ENCODE measurements at places on chromosomes 7 and 10.
A peak's percentile ranks its signal among the peaks of the same experiment; 100 is the strongest.

DNA sequence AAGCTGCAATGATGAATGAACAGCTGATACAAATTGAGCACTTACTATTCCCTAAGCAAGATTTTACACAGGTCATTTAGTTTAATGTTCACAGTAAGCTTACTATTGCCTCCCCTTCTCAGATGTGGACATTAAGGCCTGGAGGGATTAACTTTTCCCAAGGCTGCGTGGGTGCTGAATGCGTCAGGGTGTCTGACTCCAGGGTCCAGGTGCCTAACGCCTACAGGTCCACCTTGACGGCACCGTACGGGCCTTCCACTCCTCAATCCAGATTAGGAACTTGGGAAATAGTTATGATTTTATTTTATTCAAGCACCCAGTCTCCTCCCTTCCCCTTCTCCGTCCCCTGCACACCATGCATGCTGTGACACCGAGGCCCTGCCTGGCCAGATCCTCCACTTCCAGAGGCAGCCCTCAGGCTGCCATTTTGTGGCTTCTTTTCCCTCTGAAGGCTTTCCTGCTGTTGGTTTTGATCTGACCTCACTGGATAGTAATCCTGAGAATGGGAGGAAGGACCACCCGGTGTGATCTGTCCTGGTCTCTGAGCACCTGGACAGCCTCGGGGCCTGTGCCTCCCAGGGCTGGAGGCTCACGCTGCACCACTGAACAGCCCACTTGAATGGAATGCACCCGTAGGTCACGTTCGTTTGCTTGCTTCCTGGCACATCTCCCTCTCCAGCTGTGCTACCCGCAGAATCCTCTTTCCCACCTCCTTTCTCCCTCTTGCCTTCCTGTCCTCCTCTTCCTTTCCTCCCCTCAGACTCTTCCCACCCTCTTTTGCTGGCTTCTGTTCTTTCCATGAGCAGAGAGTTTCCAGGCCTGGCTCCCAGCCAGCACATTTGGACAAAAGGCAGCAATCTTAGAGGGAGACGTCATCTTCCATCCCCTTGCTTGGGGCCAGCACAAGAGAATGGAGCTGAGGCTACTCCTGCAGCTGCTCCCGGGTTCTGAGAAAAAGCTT lies 14.4 kb downstream of the DENND2A start:
- no peak for DNase-seq

DNA sequence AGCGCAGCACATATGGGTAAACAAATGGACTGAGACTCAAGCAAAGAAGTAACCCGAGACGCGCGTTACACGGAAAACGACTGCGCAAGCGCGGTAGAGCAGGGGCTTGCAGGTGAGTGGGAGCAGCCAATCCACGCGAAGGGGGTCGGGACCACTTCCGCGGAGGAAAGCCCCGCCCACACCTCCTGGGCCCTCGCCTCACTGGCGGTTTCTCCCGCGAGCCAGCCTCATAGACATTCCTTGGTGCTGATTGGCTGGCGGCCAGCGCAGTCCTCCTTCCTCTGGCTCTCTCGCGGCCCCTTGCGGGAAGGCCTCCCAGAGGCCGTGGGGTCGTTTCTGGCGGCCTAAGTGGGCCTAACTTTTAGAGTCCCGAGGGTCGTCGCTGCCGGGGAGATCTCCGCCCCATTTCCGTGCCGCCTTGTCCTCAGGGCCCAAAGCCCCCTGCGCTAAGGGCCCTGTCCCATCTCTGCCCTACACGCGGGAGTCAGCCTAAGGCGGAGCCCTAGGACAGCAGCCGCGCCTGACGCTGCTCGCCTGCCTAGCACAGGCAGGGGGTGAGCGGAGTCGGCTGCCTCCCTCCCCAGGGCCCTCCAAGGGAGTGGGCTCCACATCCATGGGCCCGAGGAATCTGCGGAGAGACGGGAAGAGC lies 9.1 kb upstream of the FXYD4 start:
- peak; percentile 95 for DNase-seq

DNA sequence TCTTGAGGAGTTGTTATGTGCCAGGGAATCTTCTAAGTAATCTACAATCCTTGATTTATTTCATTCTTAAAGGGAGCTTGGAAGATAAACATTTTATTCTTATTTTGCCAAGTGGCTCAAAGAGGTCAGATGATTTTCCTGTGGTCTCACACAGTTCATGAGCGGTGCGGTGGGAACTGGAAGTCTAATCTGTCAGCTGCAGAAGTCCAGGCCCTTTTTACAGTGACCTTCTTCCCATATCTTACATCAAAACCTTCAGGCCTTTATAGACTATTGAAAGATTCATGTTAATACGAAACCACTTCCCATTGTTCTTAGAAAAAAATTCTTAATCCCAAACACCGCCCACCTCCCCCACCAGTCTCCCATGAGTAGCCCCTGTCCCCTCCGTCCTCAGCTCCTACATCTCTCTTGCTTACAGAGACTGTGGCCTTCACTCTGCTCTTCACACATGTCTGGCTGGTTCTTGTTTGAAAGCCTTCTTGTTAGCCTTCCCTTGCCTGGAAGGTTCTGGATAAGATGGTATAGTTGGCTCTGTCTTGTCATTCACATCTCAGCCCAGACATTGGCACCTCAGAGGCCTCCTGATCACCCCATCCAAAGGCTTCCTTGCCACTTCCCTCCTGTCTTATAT lies 61.5 kb downstream of the ITGA8 start:
- DNase-seq: no peak

- DNase-seq: no peak
Observed at GRCh38 chr7:17558558-17559332, 260.3 kb downstream of the AHR start.

DNA sequence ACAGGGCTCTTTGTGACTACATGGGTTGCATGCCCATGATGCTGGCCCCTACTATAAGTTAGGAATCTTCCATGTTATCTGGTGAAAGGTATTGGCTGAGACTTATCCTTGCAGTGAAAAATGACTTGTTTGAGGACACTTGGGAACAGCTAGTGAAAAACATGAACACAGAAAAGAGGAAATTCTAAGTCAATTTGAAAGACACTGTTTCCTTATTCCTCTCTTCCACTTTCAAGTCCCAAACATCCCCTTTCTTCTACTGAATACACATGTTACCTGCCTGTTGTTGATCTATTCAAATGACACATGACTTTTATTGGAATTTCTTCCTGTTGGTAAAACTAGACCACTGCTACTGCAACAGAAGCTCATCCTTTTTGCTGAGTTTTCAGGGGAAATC lies 29.5 kb upstream of the PRKCQ start:
- no peak for DNase-seq

DNA sequence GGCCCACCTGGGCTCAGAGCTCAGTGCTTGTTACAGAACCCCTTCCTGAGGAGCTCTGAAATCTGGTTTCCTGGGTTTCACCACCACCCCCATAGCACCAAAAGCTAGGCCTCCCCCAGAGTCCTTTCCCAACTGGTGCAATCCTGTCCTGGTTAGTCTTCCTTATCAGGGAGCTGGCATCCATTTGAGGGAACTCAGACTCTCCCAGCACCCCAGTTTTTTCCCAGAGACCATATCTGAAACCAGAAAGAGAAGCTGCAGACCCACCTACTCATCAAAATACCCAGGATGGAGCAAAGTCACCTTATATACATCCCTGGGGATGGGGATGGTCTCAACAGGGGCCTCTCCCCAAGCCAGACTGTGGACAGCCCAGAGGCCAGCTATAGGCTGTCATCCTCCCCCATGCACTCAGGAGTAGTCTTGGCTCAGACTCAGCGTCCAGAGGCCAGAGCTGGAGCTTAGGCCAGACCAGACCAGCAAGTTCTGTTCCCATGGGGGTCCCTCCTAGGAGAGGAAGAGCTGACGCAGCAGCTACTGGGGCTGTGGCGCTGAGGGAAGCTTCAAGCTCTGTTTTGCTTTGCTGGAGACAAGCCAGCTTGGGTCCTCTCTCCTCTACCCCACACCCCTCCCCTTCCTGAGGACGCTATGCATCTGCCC lies 3.0 kb downstream of the TBATA start:
- no peak for DNase-seq

DNA sequence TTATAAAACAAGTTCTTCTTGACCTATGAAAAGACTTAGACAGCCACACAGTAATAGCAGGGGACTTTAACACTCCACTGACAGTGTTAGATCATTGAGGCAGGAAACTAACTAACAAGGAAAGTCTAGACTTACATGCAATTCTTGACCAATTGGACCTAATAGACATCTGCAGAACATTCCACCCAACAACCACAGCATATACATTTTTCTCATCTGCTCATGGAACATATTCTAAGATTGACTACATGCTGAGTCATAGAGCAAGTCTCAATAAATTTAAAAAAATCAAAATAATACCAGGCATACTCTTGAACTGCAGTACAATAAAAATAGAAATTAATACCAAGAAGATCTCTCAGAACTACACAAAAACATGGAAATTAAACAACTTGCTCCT lies 219.5 kb upstream of the HPS1 start:
- DNase-seq: no peak

DNA sequence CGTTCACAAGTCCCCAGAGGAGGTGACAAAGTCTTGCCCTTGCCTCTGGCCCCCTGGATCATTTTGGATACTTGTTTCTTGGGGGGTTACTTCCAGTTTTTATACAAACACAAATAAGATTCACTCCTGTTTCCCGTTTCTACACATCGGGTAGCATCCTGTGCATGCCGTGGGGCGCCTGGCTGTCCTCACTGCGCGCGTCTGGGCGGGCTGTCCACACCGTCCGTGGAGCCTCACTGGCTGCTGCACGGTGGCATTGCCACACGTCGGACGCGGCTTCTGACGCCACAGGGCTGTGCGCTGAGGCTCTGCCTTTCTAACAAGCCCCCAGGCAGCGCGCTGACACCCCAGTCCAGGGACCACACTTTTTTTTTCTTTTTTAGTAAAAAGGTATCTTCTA lies 18.4 kb downstream of the BNIP3 start:
- DNase-seq: no peak

DNA sequence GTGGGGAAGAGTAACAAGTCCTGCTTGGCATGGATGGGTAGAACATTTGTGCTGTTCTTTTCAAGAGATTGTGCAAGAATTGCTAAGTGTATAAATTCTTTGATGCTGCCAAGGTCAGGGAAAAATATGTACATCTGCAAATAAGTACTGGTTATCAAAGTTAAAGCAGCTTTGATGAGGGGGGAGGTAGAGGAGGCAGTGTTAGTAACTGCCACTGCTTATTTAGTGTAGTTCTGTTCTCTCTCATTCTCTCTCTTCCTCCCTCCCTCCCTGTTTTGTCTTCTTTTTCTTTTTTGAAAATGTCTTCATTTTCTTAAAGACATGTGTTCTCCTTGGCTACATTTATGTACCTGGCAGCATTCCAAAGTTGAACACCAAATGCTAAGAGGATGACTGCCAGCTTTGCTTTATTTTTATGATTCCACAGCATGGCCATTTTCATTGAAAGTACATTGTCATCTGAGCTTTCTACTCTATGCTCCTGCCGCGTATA lies 18.6 kb downstream of the CACNB2 start:
- no peak for DNase-seq

- no peak for DNase-seq
Observed at GRCh38 chr10:125080296-125080695, 80.1 kb downstream of the CTBP2 start.

DNA sequence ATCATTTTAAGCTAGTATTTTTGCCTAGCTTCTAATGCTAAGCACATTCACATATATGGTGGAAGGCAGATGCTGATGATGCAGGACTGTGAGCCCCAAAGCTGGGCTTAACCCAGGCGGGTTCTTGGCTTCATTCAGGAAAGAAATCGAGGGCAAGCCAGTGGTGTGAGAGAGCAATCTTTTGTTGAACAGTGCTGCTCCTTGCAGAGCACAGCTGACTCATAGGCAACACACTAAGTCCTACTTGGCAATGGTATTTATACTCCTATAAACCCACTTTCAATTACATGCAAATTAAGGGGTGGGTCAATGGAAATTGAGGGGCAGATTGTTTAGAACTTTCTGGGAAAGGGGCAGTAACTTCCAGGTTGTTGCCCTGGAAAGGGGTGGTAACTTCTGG lies 42.0 kb upstream of the CELF2 start:
- DNase-seq: no peak

DNA sequence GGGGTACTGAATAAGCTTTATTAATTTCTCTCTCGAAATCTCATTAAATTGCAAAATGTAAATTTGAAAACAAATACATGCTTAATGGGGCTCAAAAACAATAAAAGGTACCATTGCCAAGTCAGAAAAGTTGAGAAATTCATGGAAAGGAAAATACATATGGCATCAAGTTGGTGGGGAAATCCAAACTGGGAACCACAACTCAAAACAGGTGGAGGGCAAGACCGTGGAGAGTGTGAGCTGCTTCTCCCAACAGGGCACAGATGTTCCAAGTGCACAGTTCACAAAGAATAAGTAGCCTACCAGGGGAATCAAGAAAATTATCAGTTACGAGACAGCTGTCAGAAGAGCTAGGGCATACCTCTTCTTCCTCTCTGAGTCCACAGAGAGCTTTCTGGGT lies 26.6 kb downstream of the MKX start:
- no peak for DNase-seq

DNA sequence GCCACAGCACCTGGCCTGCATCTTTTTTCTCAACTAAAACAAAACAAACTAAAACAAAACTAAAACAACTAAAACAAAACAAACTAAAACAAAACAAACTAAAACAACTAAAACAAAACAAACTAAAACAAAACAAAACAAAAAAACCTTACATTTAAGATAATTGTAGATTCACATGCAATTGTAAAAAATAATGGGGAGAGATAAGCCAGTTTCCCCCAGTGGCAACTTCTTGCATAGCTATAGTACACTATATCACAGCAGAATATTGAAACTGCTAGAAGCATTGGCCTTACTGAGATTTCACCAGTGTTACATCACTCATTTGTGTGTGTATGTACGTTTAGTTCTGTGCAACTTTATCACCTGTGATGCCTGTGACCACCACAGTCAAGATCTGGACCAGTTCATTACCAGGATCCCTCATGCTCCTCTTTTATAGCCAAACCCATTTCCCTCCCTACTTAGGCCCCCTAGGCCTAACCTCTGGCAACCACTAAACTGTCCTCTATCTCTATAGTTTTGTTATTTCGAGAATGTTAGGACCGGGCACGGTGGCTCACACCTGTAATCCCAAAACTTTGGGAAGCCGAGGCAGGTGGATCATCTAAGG lies 9.3 kb downstream of the FXYD4 start:
- DNase-seq: no peak

DNA sequence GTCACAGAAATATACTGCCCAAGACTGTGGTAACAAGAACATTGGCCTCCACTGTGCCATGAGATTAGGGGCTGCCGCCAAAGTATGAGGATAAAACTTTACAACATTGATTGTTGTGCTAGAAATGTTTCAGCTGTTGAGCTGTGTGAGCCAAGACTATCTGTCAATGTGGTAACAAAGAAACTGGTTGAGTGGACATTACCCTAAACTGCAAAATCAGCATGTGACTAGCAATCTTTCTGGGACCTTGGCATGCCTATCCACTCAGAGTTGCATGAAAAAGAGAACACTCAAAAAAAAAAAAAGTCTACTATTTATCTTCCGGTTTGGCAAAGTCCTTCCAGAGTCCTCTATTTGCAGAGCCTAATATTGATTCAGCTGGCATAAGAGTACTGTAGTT lies 605.6 kb upstream of the CNTNAP2 start:
- DNase-seq: no peak

DNA sequence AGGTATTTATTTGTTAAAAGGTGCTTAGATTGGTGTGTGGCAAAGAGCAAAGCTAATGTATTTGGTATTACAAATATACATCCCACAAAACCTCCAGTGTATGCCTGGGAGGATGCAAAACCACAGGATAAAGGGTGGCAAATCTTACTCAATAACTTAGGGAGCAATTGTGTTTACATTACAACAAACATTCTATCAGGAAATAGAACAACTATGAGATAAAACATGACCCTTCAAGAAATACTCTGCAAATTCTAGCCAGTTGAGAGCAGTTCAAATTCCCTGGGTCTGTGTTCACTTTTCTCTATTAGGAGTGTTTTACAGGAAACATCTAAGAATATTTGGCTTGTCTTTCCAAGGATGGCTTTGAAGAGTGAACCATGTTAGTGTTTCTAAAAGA lies 64.9 kb downstream of the CUL1 start:
- no peak for DNase-seq
